Neural progenitor cell (in vitro differentiated cells): ENCODE measurements at places on chromosomes 6 and 20.

DNA sequence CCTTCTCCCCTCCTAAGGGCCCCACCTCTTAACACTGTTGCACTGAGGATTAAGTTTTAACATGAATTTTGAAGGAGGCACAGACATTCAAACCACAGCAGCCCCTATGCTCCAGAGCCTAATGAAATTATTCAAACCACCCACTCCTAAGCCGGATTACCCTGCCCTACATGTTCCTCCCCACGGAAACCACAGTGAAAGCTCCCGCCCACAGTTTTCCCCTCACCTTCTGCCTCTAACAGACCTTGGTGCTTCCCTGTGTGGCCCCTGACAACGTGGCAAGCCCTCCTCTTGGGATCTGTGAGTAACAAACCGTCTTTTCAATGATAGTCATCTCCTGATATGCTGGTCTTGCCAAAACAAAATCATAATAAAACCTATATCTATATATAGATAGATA lies 74.8 kb downstream of the RIN2 start:
- peaks cover 7% of the 10 kb centered on the region for H3K4me1 ChIP-seq
- DNase-seq: no peak
- no peak overlapping the region for H3K4me3 ChIP-seq
- no peaks in the 10 kb centered on the region for H3K27me3 ChIP-seq

- H3K4me1 ChIP-seq: no peaks in the 10 kb centered on the region
- H3K27ac ChIP-seq: no peak overlapping the region
- no peaks in the 10 kb centered on the region for H3K36me3 ChIP-seq
- no peak overlapping the region for H3K4me3 ChIP-seq
- no peaks in the 10 kb centered on the region for H3K27me3 ChIP-seq
- no peak for DNase-seq
Observed at GRCh38 chr6:159117563-159117962, 51.6 kb upstream of the FNDC1 start.

GRCh38 chr6:129489215-129489765 lies 220.7 kb downstream of the ARHGAP18 start:
- DNase-seq: no peak
- H3K4me1 ChIP-seq: peaks cover 15% of the 10 kb centered on the region
- H3K4me3 ChIP-seq: no peak overlapping the region

DNA sequence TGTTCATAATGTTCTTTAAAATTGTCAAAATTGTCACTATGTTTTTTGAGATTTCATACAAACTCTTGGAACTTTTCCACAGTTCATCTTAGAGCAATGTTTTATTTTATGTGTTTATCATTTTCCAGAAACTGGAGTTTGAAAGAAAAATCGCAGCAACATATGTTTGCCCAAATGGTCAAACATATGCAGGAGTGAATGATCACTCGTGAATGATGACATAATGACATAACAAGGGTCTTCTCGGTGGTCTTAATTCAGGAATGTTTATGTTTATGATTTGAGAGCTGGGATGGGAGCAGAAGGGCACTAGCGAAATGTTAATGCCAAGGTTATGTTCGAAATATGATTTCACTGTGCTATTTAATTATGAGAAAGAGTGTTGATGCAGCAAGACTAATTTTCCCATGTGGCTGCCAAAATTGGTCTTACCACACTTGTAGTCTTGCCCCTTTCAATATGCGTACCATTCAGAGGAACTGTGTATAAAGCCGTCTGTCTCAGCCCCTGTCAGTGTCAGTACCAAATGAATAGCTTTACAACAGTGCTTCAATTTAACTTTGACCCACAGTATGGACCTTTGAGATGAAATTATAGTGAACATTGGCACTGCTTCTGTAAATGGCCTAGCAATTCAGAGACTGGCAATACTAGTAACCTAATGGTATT lies 152.3 kb downstream of the CARMIL1 start:
- no peaks in the 10 kb centered on the region for H3K27me3 ChIP-seq
- no peak overlapping the region for H3K4me3 ChIP-seq
- no peak for DNase-seq
- peaks cover under 1% of the 10 kb centered on the region for H3K4me1 ChIP-seq

DNA sequence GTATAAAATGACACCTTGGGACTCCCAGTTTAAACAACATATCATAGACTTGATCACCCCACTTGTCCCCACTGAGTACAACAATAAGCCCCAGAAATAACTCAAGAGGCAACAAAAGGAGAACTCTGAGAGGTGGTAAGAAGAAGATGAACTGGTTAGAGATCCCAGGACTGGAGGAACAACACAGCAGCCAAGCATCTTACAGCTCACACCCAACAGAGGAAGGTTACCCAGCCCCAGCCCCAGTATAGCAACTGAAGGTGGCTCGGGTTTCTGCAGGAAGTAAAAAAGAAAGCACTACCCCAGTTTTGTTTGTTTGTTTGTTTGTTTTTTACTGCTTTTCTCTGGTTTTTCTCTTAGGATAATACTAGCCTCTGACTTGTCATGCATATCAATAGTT lies 17.1 kb upstream of the TGM6 start:
- H3K36me3 ChIP-seq: no peaks in the 10 kb centered on the region
- DNase-seq: no peak
- H3K27ac ChIP-seq: no peak overlapping the region

GRCh38 chr6:121285041-121285440 lies 49.2 kb downstream of the TBC1D32 start:
- H3K27ac ChIP-seq: no peak overlapping the region
- H3K36me3 ChIP-seq: peaks cover 6% of the 10 kb centered on the region
- H3K4me3 ChIP-seq: no peak overlapping the region
- no peaks in the 10 kb centered on the region for H3K4me1 ChIP-seq

DNA sequence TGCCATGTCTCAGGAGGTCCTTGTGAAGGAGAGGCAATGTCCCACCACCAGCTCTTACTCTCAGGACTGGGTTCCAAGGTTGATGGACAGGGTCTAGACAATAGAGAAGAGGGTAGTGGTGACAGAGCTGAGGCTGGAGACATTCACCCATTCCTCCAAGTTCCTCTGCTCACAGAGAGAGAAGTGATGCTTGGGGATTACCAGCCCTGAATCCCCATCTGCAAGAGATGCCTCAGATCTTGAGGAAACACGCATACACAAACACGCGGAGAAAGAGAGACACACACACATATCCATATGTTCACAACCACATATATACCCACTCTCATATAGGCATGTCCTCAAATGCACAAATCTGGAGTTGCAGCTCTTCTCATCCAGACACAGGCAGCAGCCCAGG lies 15.2 kb upstream of the CD83 start:
- DNase-seq: no peak
- no peaks in the 10 kb centered on the region for H3K27me3 ChIP-seq
- H3K36me3 ChIP-seq: no peaks in the 10 kb centered on the region
- H3K4me1 ChIP-seq: no peaks in the 10 kb centered on the region
- no peak overlapping the region for H3K27ac ChIP-seq

DNA sequence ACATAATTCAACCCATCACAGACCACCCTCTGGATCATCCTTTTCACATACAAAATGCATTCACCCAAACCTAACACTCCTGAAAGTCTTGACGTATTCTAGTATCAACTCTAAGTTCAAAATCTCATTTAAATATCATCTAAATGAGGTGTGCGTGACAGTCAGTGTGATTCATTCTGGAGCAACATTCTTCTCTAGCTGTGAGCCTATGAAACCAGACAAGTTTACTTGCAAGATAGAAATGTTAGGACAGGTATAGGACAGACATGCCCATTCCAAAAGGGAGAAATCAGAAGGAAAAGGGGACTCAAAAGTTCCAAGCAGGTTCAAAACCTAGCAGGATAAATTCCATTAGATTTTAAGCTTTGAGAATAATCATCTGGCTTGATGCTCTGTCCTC lies 329.7 kb downstream of the CD83 start:
- no peak overlapping the region for H3K27ac ChIP-seq
- no peaks in the 10 kb centered on the region for H3K27me3 ChIP-seq
- H3K4me3 ChIP-seq: no peak overlapping the region
- peaks cover 37% of the 10 kb centered on the region for H3K4me1 ChIP-seq

DNA sequence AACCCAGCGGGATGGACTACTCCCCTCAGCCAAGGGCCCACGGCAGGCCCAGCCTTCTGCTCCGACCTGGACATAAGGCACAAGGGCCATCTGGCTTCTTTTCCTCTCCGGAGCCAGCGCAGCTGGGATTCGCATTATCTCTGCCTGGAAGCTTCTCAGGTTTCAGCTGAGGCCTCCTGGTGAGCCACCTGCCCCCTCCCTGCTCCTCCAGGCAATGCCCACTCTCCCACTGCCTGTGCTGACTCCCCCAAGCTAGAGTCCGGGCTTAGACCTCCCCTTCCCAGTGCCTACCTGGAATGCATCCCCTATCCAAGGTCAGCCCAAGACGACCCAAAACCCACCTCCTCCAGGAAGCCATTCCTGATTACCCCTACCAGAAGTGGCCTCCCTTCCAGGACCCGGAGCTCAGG lies 60.7 kb downstream of the EZR start:
- no peaks in the 10 kb centered on the region for H3K36me3 ChIP-seq
- H3K27ac ChIP-seq: no peak overlapping the region
- peaks cover 16% of the 10 kb centered on the region for H3K4me1 ChIP-seq
- no peak overlapping the region for H3K4me3 ChIP-seq
- no peaks in the 10 kb centered on the region for H3K27me3 ChIP-seq

GRCh38 chr6:120237221-120237620 lies 887.7 kb upstream of the MAN1A1 start:
- H3K36me3 ChIP-seq: no peaks in the 10 kb centered on the region
- H3K4me3 ChIP-seq: no peak overlapping the region
- H3K27me3 ChIP-seq: no peaks in the 10 kb centered on the region
- no peak for DNase-seq
- no peaks in the 10 kb centered on the region for H3K4me1 ChIP-seq
- H3K27ac ChIP-seq: no peak overlapping the region

- no peak for DNase-seq
- H3K4me1 ChIP-seq: no peaks in the 10 kb centered on the region
- H3K36me3 ChIP-seq: no peaks in the 10 kb centered on the region
- H3K27me3 ChIP-seq: no peaks in the 10 kb centered on the region
Observed at GRCh38 chr6:40074306-40075055, 140.2 kb upstream of the MOCS1 start.

GRCh38 chr6:166667796-166668610 lies 41.0 kb upstream of the RPS6KA2 start:
- H3K27me3 ChIP-seq: no peaks in the 10 kb centered on the region
- no peak for DNase-seq
- no peak overlapping the region for H3K4me3 ChIP-seq
- H3K36me3 ChIP-seq: no peaks in the 10 kb centered on the region

GRCh38 chr20:45229264-45230056 lies 8.3 kb downstream of the SEMG2 start:
- no peak overlapping the region for H3K4me3 ChIP-seq
- H3K36me3 ChIP-seq: no peaks in the 10 kb centered on the region
- H3K27ac ChIP-seq: no peak overlapping the region
- peaks cover 38% of the 10 kb centered on the region for H3K27me3 ChIP-seq
- peak; percentile 30 for DNase-seq
- H3K4me1 ChIP-seq: no peaks in the 10 kb centered on the region

DNA sequence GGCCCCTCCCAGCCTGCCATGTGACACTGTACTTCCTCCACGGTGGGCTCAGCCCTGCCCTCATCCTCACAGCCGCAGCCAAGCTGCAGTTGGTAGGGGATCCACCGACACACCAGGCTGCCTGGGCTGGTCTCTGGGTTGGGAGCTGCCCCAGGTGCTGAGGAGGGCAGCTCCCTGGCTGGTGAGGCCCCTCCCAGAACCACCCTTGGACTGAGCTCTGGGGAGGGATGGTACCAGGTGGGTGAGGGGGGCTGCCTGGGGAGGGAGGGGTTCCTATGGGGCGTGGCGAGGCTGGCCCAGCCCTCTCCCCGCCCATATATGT lies 185 bp upstream of the TNFRSF6B start:
- peaks cover 10% of the 10 kb centered on the region for H3K4me1 ChIP-seq
- peak overlapping the region; percentile 24 for H3K4me3 ChIP-seq
- H3K27ac ChIP-seq: no peak overlapping the region
- DNase-seq: peak; percentile 62

- peak; percentile 56 for DNase-seq
- H3K27ac ChIP-seq: peak overlapping the region; percentile 90
- no peaks in the 10 kb centered on the region for H3K36me3 ChIP-seq
- peak overlapping the region; percentile 90 for H3K4me3 ChIP-seq
- peaks cover 17% of the 10 kb centered on the region for H3K4me1 ChIP-seq
Observed at GRCh38 chr6:26056583-26057350, 30.5 kb upstream of the HFE start.

GRCh38 chr6:24549674-24550353 lies 55.0 kb downstream of the ALDH5A1 start:
- H3K27me3 ChIP-seq: no peaks in the 10 kb centered on the region
- no peak overlapping the region for H3K4me3 ChIP-seq
- H3K27ac ChIP-seq: no peak overlapping the region
- DNase-seq: no peak
- H3K36me3 ChIP-seq: no peaks in the 10 kb centered on the region
- peaks cover 13% of the 10 kb centered on the region for H3K4me1 ChIP-seq

- no peak for DNase-seq
- no peaks in the 10 kb centered on the region for H3K4me1 ChIP-seq
- no peaks in the 10 kb centered on the region for H3K27me3 ChIP-seq
- no peak overlapping the region for H3K27ac ChIP-seq
- H3K36me3 ChIP-seq: no peaks in the 10 kb centered on the region
Observed at GRCh38 chr6:163120223-163120622, 294.3 kb upstream of the QKI start.

- H3K4me3 ChIP-seq: no peak overlapping the region
- peaks cover 4% of the 10 kb centered on the region for H3K4me1 ChIP-seq
- no peak overlapping the region for H3K27ac ChIP-seq
- no peak for DNase-seq
- H3K27me3 ChIP-seq: no peaks in the 10 kb centered on the region
- H3K36me3 ChIP-seq: no peaks in the 10 kb centered on the region
Observed at GRCh38 chr6:43973357-43973756, 153.9 kb downstream of the MRPL14 start.

DNA sequence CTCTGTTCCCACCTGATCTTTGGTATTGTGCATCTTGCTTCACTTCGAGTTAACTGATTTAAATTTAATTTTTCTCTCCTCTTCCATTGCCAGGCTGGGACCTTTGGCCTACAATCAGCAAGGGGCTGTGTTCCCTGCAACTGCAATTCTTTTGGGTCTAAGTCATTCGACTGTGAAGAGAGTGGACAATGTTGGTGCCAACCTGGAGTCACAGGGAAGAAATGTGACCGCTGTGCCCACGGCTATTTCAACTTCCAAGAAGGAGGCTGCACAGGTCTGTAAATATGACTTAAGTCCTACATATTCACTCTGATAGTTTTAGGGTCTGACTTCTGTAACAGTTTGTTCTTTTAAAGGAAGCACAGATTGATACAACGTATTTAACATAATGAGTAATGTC lies 412.4 kb downstream of the ARHGAP18 start:
- no peaks in the 10 kb centered on the region for H3K36me3 ChIP-seq
- H3K4me3 ChIP-seq: no peak overlapping the region
- no peak overlapping the region for H3K27ac ChIP-seq

DNA sequence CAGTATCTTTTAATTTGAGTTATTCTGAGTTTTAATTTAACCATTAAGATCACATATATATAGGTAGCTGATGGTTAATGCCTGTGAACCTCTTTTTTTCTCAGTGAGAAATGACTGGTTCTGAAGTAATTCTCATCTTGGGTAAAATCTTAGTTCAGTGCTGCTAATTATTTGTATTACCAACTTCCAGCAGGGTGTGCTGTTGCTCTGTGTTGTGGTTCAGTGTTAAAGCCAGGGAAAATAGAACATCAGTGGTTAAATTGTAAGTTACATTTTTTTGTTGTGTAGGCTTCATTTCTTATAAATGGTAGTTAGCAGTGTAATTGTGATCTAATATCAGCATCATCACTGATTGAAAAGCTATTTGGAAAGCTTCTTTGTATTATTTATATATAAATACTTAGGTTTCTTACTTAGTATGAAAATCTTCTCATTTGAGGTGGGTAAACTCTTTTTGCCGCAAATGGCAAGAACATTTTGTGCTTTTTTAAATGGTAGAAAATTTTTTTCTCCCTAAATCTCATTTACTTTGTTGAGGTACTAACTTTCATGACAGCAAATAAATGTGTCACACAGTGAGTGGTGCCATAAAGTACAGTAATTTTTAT lies 43.7 kb downstream of the CDC5L start:
- DNase-seq: peak; percentile 56
- H3K4me3 ChIP-seq: no peak overlapping the region
- H3K4me1 ChIP-seq: no peaks in the 10 kb centered on the region
- peaks cover 32% of the 10 kb centered on the region for H3K36me3 ChIP-seq
- H3K27me3 ChIP-seq: no peaks in the 10 kb centered on the region
